ENCODE measurements at places on chromosomes 4 and X.
A peak's percentile ranks its signal among the peaks of the same experiment; 100 is the strongest.

DNA sequence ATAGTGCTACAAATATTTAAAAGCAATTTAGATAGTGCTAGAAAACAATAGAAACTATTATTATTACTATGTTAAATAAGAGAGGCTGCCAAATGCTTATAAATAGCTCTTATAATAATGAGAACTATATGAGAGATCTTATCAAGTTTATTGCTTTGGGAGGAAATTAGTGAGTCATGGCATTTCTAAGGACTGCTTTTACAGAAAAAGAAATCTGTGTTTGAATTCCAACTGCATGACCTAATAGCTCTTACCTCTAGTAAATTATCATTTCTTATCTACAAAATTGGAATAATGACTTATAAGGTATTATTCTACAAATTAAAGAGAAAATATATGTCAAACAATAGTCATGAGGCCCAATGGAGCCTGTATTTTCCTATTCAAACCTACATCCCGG, 177.2 kb downstream of the GABRG1 start:
- no peak for DNase-seq
- H3K36me3 ChIP-seq: no peaks in the 10 kb centered on the region
- H3K4me3 ChIP-seq: no peak overlapping the region
- no peak overlapping the region for H3K27ac ChIP-seq
- H3K27me3 ChIP-seq: no peaks in the 10 kb centered on the region

DNA sequence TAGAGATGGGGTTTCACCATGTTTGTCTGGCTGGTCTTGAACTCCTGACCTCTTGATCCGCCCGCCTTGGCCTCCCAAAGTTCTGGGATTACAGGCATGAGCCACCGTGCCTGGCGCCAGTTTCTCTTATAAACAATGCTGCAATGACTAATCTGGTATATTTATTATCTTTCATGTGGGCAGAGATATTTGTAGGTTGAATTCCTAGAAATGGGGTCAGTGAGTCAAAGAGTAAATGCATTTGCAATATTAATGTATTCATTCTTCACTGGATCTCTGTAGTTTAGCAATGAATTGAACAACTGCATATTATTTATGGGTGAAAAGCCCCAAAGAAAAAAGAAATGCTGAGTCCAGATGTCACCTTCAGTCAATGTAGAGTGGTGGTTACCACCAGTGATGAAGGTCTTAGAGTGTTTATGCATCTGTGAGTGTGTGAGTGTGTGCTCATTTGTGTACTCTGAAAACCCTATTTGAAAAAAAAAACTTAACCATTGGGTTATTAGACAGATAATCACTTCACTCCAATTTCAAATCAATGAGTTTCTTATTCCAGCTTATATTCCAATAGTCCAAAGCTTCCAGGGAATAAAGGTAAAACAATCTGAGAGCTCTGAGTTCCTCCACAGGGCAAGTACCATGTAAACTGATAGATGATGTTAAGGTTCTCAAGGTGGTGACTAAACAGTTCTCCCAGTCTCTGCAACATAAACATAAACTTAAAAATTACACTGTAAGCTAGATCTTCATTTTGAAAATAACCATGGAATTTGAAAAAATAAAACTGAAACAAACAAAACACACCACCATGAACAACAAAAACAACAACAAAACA, 22.6 kb upstream of the CD38 start:
- H3K36me3 ChIP-seq: peaks cover 2% of the 10 kb centered on the region
- DNase-seq: no peak
- no peak overlapping the region for H3K27ac ChIP-seq

- no peak overlapping the region for H3K27ac ChIP-seq
- DNase-seq: peak; percentile 55
- H3K36me3 ChIP-seq: no peaks in the 10 kb centered on the region
- no peak overlapping the region for H3K4me3 ChIP-seq
- H3K27me3 ChIP-seq: peaks cover 2% of the 10 kb centered on the region
- peaks cover 14% of the 10 kb centered on the region for H3K4me1 ChIP-seq
These were observed 8.3 kb upstream of the DAPP1 start for GRCh38 chr4:99808260-99808857.

DNA sequence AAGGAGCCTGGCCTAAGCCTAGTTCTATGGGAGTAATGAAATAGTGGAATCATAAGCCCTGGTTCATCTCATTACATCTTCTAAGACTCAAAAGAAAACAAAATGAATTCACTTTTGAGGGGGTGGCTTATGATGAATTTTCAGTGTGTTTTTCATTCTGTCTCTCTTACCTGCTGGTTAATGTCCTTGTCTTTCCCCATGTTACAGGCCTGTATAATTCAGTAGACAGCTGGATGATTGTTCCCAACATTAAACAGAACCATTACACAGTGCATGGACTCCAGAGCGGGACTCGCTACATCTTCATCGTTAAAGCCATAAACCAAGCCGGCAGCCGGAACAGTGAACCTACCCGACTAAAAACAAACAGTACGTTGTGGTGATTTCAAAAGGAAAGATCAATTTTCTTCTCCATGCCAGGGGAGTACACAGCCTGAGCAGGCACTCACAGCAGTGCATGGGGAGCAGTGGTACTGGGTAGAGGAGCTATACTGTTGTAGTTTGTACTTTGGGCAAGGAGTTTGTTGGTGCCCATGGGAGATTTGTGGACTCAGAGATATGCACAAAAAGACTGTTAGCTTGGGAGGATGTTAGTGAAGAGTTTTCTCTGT, 57.9 kb downstream of the TEX13B start:
- H3K27ac ChIP-seq: no peak overlapping the region
- H3K4me1 ChIP-seq: no peaks in the 10 kb centered on the region
- H3K27me3 ChIP-seq: no peaks in the 10 kb centered on the region

GRCh38 chrX:36950495-36951253, 57.5 kb upstream of the FAM47C start:
- no peaks in the 10 kb centered on the region for H3K27me3 ChIP-seq
- H3K4me3 ChIP-seq: no peak overlapping the region
- no peaks in the 10 kb centered on the region for H3K36me3 ChIP-seq
- no peak for DNase-seq
- no peak overlapping the region for H3K27ac ChIP-seq

GRCh38 chrX:143536176-143536575, 18.9 kb upstream of the SPANXN3 start:
- H3K36me3 ChIP-seq: no peaks in the 10 kb centered on the region
- no peaks in the 10 kb centered on the region for H3K4me1 ChIP-seq
- no peak overlapping the region for H3K27ac ChIP-seq
- H3K27me3 ChIP-seq: no peaks in the 10 kb centered on the region
- DNase-seq: no peak

GRCh38 chrX:101260435-101260834, 30.7 kb downstream of the TAF7L start:
- H3K4me3 ChIP-seq: no peak overlapping the region
- H3K4me1 ChIP-seq: no peaks in the 10 kb centered on the region
- H3K36me3 ChIP-seq: no peaks in the 10 kb centered on the region
